ENCODE measurements at places on chromosomes 12 and 14. TPM values are rescaled to one million over a fixed set of nuclear protein-coding genes. Genes with fewer than 3 reads are reported as not detected.

DNA sequence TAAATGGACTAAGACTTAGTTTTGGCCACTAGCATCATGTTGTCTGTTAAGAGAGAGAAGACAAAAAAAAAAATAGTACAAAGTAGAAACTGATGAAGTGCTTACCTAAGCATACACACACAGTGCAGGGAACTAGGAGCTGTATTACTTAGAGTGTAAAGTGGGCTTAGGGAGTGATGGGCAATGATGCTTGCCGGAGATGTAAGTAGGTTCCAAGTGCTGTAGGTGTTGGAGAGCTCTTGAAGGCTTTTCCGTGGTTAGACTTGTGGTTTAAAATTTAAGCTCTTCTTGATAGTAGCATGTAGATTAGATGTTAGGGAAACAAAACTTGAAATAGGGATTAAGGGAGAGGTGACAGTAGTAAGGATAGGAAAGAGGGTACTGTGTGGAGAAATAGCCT, 34.7 kb downstream of the MIA2 start:
- DNase-seq = peak; percentile 18

GRCh38 chr12:64192644-64193444, 29.3 kb downstream of the KICS2 start:
- no peak for DNase-seq

GRCh38 chr12:27576667-27577347, 52.8 kb downstream of the PPFIBP1 start:
- no peak for DNase-seq

GRCh38 chr12:30100741-30101140, 317.0 kb upstream of the TMTC1 start:
- no peak for DNase-seq

DNA sequence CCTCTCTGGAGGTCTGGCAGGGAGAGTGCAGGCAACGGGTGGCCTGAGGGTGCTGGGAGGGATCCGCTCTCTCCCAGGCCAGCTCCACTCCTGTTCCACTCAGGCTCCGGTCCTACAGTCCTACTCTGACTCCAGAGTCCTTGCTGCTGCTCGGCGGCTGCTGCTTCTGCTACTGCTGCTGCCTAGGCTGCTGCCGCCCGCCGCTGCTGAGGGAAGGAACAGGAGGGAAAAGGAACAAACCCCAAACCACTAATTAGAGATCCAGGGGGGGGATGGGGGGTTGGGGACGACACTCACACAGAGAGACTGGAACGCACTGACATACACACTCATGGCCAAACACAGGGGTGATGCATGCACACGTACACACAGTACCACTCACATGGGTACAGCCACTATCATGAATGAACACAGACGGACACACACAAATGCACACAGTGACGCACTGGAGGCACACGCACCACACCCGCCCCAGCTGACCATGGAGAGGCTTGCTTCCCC, at the start of gene SP7:
Gene SP7, minus strand, starts transcription at position 174 of the 501 bp plus-strand sequence. CDS start 708 bp downstream, outside the sequence.
- no peak for DNase-seq

DNA sequence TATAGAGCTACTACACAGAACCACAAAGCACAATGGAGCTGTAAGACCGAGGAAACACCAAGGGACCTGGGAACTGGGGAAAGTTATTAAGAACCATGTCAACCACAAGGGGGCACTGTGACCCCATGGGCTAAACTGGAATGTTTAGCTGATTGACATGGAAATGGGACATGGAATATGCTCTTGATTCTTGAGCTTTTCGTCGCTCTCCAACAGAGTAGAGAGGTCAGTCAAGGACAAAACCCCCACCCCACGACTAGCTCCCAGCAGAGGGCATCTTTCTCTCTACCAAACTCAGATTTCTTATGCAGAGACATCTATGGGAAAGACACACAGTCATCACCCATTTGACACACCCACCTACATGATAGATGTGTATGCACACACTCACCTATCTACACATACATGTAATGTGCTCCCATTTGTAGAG, 10.1 kb downstream of the NDRG2 start:
- peak; percentile 83 for DNase-seq

GRCh38 chr14:104624939-104625338, 20.4 kb upstream of the TMEM179 start:
- no peak for DNase-seq

GRCh38 chr14:93081876-93082570, 33.7 kb downstream of the ITPK1 start:
- DNase-seq = no peak

DNA sequence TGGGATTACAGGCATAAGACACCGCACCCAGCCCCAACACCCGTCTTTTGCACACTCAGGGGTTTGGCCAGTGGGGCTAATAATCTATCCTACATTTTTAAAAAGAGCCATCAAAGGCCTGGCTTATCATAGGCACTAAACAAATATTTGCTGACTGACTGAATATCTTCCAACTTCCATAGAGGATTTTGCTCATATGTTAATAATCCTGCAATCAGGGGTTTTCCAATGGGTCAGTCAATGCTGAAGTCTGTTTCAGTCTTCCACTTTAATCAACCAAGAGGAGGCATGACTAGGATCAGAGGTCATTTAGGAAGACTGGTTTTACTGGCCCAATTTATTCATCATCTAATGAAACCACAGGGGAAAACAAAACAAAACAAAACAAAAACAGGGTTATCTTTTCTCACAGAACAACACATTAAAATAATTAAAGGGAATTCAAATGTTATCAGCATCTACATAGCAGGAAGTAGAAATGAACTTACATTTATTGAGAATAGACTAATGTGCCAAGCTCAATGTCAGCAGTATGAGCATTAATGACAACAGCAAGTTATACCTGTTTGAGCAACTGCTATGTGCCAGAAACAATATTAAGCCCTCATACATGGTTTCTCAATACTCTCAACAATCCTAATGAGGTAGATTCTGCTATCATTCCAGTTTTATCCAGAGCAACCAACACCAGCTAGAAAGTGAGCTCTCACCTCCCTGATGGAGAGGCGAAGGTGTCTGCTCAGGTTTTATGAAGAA, 372.2 kb downstream of the EGLN3 start:
- no peak for DNase-seq

DNA sequence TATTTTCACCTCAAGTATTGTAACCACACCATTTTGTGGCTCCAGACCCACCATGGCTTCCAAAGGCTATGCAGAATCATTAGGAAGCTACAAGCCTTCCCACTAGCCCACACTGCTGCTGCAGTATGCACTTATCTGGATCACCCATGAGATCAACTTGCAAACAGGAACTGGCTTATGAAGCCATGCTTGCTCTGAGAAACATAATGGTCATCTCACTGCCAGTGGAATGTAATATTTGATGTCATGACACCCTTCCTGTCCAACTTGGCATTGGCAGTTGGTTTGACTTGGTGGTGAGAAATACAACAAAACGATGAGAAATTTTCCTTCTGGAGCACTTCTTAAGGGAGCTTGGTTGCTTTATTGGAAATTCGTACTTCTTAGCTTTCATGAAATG, 69.3 kb upstream of the FRMD6 start:
- peak; percentile 31 for DNase-seq

GRCh38 chr14:102235275-102235897, 69.6 kb downstream of the MOK start:
- DNase-seq = peak; percentile 89

- peak; percentile 46 for DNase-seq
Observed at GRCh38 chr12:76303365-76303764, 44.9 kb downstream of the BBS10 start.

DNA sequence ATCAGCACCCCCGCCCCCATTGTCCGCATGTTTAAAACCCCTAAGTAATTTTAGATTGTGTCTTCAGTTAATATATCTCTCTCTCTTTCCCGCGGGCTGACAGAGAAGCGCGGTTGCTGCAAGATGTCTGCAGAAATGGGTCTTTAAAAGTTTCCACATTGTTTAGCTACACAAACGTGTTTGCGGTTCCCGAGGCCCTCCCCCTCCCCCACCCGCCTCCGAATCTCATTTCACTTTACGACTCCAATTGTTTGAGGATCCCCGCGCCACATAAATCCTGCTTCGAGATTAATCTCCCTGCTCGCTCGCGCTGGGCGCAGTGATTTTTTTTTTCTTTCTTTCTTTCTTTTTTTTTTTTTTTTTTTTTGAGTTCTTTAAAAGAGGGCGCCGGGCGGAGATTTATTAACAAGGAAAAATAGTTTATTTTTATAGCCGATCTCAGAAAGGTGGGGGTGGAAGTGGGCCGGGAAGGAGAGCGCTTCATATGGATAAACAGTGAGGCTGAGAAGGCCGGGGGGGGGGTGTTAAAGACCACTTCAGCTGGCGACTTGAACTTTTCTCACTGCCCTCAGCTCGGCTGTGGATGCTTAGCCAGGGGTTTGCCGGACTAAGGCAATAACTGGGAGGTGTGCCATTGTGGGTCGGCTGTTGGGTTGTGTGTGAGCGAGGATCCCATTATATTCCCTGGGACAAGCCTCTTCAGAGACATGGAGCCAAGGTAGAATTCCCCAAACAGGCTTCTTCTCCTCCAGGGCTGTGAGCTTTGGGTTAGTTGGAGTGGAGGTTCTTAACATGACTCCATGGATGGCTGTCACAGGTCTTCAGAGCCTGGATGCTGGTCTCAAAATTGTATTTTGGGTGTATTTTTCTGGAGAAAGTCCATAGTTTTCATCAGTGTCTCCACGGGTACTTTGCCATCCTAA, 39.7 kb upstream of the TBX5 start:
- no peak for DNase-seq

- no peak for DNase-seq
Observed at GRCh38 chr12:100447381-100447780, 26.3 kb upstream of the NR1H4 start.

Gene SLC5A8
- polyA plus RNA-seq = not detected

Gene GPN3
- 11.4 TPM for polyA plus RNA-seq

Gene RBM23
- 44.7 TPM for polyA plus RNA-seq

Gene GSG1
- 1.8 TPM for polyA plus RNA-seq

Gene KRT6C
- polyA plus RNA-seq = not detected

Gene HOXC5
- not detected for polyA plus RNA-seq

Gene NGB
- polyA plus RNA-seq = not detected

Measured in IMR-90 (cell line).